Mononuclear cell (primary cell): ENCODE measurements at places on chromosomes 12 and 14. TPM values are rescaled to one million over a fixed set of nuclear protein-coding genes. Genes with fewer than 3 reads are reported as not detected.

SUDS3 gene
- 33.2 TPM for total RNA-seq

CFAP251 gene
- total RNA-seq, result 0.21 TPM

SNRPF gene
- total RNA-seq, result 15.7 TPM

SOCS2 gene
- 6.9 TPM for total RNA-seq

LTBR gene
- 29.8 TPM for total RNA-seq

PPHLN1 gene
- total RNA-seq, result 216 TPM

TMEM233 gene
- not detected for total RNA-seq
